T-helper 2 cell treated with Interferon-gamma antibody and Interleukin-4, amounts not matched to agents 100 ng/mL and 5 ng/mL, for 36 hours (primary cell): ENCODE measurements at places on chromosomes 4 and X. TPM values are rescaled to one million over a fixed set of nuclear protein-coding genes. Genes with fewer than 3 reads are reported as not detected.

GLRA3 gene
- total RNA-seq, result not detected in 2 replicates

BLOC1S4 gene
- total RNA-seq, result 15.3 and 17.4 TPM in 2 replicates

RTL5 gene
- 0.16 and 0.18 TPM in 2 replicates for total RNA-seq

TEX13B gene
- total RNA-seq, result not detected in 2 replicates
